ENCODE measurements at places on chromosomes 1 and 21.

GRCh38 chr1:216944864-216945510, 221.8 kb upstream of the ESRRG start:
- H3K27me3 ChIP-seq = no peaks in the 10 kb centered on the region
- no peaks in the 10 kb centered on the region for H3K4me1 ChIP-seq
- DNase-seq = no peak
- H3K27ac ChIP-seq = no peak overlapping the region
- no peaks in the 10 kb centered on the region for H3K36me3 ChIP-seq

DNA sequence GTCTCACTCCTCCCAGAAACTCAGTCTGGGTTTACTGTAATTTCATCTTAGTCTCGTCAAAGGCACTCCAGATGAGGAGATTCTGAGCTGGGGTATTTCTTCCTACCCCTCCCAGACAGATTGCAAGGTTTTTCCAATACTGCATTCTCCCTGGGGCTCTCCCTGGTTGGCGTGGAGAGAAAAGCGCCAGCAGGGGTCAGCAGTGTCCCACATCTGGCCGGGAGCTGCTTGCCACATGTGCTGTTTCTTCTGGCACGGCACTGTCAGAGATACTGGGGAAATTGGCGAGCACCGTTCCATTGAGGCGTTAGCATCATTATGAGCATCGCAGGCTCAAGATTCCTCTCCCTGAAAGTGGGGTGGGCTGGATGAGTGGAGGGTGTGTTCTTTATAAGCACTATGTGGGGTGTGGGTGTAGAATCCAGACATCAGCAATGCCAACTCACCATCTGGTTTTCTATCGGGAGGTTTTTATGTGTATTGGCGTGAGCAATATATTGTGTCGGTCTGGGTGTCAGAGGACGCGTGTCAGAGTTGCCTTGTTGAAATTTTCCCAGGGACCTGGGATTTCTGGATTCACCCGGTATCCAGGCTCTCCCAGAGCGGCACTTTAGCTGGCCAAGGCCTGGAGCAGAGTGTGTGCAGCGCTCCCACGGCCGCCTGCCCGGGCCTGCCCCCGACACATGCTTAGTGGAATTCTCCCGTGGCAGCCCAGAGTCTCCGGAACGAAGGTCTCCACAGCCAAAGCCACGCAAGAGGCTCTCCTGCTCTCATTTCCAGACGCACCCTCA, 8.0 kb upstream of the NAV1 start:
- H3K27me3 ChIP-seq = no peaks in the 10 kb centered on the region
- peak; percentile 94 for DNase-seq
- H3K27ac ChIP-seq = peak overlapping the region; percentile 49
- no peak overlapping the region for H3K4me3 ChIP-seq
- no peaks in the 10 kb centered on the region for H3K4me1 ChIP-seq

GRCh38 chr1:227733309-227733705, 1.8 kb downstream of the JMJD4 start:
- H3K27ac ChIP-seq = no peak overlapping the region
- no peak for DNase-seq
- H3K4me1 ChIP-seq = no peaks in the 10 kb centered on the region
- H3K36me3 ChIP-seq = peaks cover 19% of the 10 kb centered on the region
- H3K27me3 ChIP-seq = no peaks in the 10 kb centered on the region

DNA sequence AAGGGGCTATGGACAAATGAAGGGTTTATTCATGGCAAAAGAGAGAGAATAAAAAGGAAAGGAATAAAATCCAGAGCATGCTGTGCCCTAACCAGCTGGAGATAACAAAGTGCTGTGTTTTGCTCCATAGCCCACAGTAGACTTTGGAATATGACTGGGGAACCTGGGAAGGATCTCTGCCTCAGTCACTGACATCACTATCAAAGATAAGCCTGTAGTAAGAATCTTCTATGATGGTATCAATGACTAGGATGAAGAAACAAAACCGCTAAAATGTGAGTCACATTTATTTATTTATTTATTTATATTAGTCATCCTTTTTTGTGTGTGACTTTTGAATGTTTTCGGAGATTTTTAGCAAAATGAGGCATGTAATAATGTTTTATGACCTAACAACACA, 56.3 kb downstream of the NVL start:
- no peaks in the 10 kb centered on the region for H3K27me3 ChIP-seq
- no peaks in the 10 kb centered on the region for H3K4me1 ChIP-seq
- no peak overlapping the region for H3K4me3 ChIP-seq

GRCh38 chr1:223212441-223212840, 69.4 kb upstream of the TLR5 start:
- no peaks in the 10 kb centered on the region for H3K36me3 ChIP-seq
- no peak overlapping the region for H3K4me3 ChIP-seq

GRCh38 chr1:242468784-242469183, 55.7 kb downstream of the PLD5 start:
- no peaks in the 10 kb centered on the region for H3K4me1 ChIP-seq
- no peak overlapping the region for H3K27ac ChIP-seq
- no peak overlapping the region for H3K4me3 ChIP-seq
- H3K36me3 ChIP-seq = no peaks in the 10 kb centered on the region
- no peak for DNase-seq
- no peaks in the 10 kb centered on the region for H3K27me3 ChIP-seq

DNA sequence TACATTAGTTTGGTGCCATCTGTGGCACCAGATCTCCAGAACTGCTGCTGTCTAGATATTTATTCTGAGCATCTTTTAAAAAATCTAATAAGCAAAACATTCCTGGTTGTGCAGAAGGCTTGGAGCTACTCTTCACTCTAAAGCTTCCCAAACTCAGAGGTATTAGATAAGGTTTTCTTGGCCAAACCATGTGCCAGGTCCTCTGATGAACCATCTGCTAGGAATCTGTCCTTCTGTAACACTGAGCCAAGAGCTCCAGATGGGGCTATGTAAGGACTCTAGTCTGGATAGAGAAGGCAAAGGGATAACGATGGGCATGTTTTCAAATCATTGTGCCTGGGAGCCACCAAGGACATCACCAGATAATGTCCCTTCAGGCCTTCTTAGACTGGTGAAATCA, 410.6 kb downstream of the NTNG1 start:
- no peaks in the 10 kb centered on the region for H3K27me3 ChIP-seq
- no peaks in the 10 kb centered on the region for H3K36me3 ChIP-seq
- H3K4me1 ChIP-seq = no peaks in the 10 kb centered on the region
- H3K4me3 ChIP-seq = no peak overlapping the region
- no peak for DNase-seq

DNA sequence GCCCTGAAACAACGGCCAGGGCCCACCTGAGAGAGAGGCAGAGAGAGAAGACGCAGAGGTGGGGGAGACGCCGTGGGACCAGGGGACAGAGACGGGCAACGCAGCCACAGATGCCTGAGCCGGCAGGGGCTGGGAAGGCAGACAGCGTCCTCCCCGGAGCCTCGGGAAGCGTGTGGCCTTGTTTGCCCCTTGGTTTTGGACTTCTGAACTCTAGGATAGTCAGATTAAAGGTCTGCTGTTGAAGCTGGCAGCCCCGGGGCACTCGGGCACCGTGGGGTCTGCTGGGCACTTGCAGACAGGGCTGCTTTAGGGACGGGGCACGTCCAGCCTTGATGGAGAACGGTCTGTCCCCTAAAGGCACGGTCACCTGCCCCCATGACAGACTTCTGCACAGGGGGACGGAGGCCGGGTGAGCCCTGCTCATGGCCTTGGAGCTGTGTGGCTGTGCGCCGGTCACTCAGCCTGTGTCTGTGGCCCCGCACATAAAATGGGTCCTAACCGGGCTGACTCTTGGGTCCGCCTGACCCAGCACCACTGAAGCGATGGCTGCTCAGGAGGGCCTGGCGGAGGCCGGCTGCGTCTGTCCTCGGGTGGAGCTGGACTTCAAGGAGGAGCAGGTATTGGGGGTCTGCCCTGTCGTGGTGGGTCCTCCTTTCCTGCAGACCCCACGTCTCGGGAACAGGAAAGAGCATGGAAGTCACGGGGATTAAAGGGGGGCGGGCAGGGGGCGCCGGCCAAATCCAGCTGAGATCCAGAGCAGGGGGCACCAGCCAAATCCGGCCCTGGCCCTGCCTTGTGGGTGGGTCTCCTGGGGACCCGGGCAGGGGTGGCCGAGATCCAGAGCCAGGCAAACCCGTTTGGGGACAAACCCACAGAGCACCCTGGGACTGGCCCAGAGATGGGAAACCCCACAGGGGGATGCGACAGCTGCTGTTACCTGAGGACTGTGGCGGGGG, 9.6 kb upstream of the RNF223 start:
- no peak overlapping the region for H3K4me3 ChIP-seq
- no peaks in the 10 kb centered on the region for H3K4me1 ChIP-seq
- no peaks in the 10 kb centered on the region for H3K27me3 ChIP-seq
- no peak overlapping the region for H3K27ac ChIP-seq
- no peak for DNase-seq
- no peaks in the 10 kb centered on the region for H3K36me3 ChIP-seq

- peaks cover 18% of the 10 kb centered on the region for H3K4me1 ChIP-seq
- no peak overlapping the region for H3K4me3 ChIP-seq
- H3K36me3 ChIP-seq = peaks cover 11% of the 10 kb centered on the region
- peak overlapping the region; percentile 26 for H3K27ac ChIP-seq
- DNase-seq = no peak
These were observed 13.3 kb downstream of the MFAP2 start for GRCh38 chr1:16967095-16967575.

DNA sequence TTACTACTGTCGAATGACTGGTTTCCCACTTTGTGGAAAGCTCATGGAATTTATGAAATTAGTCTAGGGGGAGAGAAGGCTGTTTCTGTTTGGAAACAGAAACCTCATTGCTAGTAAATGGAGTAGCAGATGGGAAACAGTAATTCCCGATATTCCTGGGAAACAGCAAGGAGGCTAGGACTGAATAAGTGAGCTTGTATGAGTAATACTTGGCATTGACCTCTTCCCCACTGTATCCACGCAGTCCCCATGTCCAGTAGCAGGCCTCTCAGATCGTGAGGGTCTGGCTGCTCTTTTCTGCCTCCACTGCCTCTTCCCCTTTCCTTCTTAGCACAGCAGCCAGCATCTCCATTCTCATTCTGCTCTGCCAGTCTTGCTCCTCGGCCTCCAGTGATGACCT, 75.5 kb downstream of the PRDM2 start:
- no peaks in the 10 kb centered on the region for H3K4me1 ChIP-seq
- H3K27me3 ChIP-seq = no peaks in the 10 kb centered on the region
- H3K36me3 ChIP-seq = peaks cover 60% of the 10 kb centered on the region
- DNase-seq = no peak
- H3K4me3 ChIP-seq = no peak overlapping the region

DNA sequence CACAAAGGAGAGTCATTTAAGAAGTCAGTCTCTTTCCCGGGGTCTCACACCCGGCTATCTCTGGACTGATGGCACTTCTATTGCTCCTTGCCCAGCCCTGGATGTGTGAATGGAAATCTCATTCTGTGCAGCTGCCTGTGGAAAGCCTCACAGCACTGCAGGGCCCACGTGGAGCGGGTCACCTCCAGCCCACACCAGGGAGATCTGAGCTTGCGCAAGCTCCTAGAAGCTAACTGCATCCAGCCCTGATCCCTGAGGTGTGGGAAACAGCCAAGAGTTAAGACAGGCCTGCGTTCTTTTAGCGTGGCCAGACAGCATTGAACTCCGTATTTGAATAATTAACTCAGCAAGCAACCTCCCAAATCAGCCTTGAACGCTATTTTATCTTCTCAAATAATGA, 150.5 kb downstream of the LRIG2 start:
- no peak overlapping the region for H3K27ac ChIP-seq
- H3K4me3 ChIP-seq = no peak overlapping the region
- H3K4me1 ChIP-seq = no peaks in the 10 kb centered on the region
- no peaks in the 10 kb centered on the region for H3K27me3 ChIP-seq
